ENCODE measurements at places on chromosomes 12 and 14.
A peak's percentile ranks its signal among the peaks of the same experiment; 100 is the strongest.

GRCh38 chr12:69389831-69390230, 30.3 kb downstream of the YEATS4 start:
- DNase-seq = no peak

DNA sequence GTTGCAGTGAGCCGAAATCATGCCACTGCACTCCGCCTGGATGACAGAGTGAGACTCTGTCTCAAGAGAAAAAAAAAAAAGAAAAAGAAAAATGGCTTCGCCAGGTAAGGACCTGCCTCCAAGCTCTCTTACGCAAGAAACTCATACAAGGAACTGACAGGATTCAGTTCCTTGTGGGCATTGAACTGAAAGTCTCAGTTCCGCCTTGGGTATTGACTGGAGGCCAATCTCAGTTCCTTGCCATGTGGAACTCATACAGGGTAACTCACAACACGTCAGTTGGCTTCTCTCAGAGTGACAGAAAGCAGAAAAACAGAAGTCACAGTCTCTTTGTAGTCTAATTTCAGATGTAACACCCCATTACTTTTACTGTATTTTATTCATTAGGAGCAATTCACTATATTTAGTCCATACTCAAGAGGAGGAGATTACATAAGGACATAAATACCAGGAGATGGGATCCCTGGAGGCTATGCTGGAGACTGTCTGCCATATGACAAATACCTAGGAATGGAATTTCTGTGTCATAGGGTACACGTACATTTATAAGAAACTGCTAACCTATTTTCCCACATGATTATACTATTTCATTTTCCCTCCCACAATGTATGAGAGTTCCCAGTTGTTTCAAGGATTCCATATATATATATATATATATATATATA, 11.4 kb upstream of the NOPCHAP1 start:
- no peak for DNase-seq

DNA sequence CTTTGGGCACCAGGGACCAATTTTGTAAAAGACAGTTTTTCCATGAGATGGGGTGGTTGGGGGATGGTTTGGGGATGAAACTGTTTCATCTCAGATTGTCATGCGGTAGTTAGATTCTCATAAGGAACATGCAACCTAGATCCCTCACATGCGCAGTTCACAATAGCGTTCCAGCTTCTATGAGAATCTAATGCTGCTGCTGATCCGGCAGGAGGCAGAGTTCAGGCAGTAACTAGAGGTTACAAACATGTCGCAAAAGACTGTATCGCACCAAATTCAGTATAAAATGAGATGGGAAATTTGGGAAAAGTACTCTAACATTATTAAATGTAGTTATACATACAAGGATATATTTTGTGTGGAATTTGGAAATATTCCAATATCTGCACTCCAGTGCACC, 213.2 kb upstream of the LRFN5 start:
- no peak for DNase-seq

GRCh38 chr12:106487664-106488063, 95.1 kb upstream of the RFX4 start:
- no peak for DNase-seq

DNA sequence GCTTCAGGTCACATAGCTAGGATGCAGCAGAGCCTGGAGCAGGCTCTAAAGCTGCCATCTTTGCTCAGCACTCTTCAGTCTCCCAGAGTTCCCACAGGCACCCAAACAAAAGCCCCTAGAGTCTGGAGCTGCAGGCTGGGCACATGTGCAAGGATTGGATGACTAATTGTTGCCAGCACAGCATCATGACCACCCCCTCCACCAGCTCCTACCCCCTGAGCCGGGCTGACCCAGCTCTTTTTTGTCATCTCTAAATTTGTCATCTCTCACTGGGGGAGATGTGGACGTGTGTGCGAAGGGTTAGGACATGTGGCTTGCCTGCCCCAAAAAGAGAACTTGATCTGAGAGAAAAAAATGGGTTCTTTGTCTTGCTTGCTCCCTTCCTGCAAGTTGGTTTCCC, 4.3 kb upstream of the MMP19 start:
- DNase-seq = no peak

- peak; percentile 49 for DNase-seq
Measured at GRCh38 chr14:72810201-72810600, 83.7 kb downstream of the DPF3 start.

DNA sequence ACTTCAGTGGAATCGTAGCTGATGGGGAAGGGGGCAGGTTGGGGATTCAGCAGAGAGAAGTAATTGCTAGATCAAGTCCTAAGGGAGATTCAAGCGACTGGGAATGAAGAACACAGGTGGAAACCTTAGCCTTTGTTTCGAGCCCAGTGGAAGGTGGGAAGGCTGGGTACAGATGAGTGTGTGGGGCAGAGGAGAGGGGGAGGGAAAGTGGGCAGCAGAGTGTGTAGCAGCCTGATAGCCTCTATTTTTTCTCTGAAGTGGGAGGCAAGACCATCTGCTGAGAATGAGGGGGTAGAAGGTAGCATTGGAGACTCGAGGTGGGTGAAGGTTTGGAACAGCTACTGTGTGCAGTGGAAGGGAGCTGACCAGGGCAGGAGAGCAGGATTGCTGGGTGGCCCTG, 91.0 kb downstream of the ADCK1 start:
- DNase-seq = no peak

DNA sequence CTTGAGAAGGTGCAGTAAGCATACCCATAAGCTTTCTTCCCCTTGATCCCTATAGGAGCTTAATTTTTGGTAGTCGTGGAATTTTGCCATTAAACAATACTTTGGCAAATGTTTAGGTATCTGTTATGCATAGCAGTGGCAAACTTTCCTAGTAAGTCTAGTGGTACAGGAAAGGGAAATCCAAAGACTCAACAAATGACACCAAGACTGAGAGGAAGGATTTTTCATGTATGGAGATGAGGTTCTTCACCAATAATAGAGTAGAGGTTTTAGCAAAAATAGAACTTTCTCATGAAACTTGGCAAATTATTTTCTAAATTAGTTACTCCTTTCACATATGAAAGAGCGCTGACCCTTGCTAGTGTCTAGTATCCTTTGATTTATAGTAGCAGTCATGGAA, 2.8 kb downstream of the EID3 start:
- DNase-seq = no peak

- DNase-seq = peak; percentile 55
Measured at GRCh38 chr14:102437997-102438915, 71.3 kb downstream of the ANKRD9 start.

- DNase-seq = no peak
Measured at GRCh38 chr12:128336204-128337070, 69.5 kb downstream of the TMEM132C start.

- DNase-seq = no peak
Measured at GRCh38 chr12:22924391-22924790, 299.4 kb downstream of the ETNK1 start.

- no peak for DNase-seq
Measured at GRCh38 chr14:73809391-73809790, 42.2 kb upstream of the PTGR2 start.

DNA sequence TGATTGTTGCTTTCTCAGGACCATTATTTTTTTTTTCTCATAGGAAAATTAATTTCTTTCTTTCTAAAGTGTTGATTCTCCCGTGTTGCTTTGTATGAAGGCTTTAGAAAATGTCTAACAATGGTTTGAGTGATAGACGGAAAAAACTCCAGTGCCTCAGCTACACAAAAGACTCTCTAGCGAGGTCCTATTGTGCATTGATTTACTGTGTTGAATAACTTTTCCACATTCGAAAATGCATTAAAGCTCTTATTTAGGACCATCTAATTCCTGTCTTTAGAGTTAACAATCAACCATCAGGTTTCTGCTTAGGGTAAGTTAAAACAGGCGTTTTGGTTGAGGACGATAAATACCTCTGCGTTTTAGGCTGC, 99.6 kb downstream of the PTPN11 start:
- DNase-seq = no peak
